ENCODE measurements at places on chromosomes 6 and 20.

- no peak for DNase-seq
Observed at GRCh38 chr20:14142171-14142570, 146.9 kb downstream of the MACROD2 start.

GRCh38 chr20:37954190-37954589 is 51.3 kb downstream of the VSTM2L start:
- no peak for DNase-seq

DNA sequence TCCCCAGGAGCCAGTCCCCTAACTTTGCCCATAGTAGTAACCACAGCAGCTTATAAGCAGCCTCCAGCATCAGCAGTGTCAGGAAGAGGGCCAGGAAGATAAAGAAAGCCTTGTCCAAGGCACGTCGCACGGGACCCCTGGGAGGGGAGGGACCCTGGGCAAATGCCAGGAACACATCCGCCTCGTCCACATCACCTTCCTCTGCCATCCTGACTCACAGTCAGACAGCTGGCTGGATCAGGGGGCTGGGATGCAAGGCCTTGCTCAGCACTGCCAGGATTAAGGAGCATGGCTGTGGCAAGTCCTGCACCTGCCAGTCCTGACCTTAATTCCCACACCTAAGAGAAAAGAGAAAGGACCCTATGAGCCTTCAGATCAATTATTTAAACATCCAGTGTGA is 11.5 kb upstream of the ZBTB22 start:
- DNase-seq: no peak

DNA sequence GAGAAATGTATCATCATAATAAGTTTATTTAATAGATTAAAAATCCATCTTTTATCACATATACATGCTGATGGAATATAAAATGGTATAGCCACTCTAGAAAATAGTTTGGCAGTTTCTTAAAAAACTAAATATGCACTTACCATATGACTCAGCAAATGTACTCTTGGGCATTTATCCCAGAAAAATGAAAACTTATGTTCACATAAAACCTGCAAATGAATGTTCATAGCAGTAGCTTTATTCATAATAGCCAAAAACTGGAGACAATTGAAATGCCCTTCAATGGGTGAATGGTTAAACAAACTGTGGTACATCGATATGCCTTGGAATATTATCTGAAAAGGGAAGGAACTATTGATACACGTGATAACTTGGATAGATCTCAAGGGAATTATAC is 6.4 kb upstream of the NCOA7 start:
- DNase-seq: no peak

DNA sequence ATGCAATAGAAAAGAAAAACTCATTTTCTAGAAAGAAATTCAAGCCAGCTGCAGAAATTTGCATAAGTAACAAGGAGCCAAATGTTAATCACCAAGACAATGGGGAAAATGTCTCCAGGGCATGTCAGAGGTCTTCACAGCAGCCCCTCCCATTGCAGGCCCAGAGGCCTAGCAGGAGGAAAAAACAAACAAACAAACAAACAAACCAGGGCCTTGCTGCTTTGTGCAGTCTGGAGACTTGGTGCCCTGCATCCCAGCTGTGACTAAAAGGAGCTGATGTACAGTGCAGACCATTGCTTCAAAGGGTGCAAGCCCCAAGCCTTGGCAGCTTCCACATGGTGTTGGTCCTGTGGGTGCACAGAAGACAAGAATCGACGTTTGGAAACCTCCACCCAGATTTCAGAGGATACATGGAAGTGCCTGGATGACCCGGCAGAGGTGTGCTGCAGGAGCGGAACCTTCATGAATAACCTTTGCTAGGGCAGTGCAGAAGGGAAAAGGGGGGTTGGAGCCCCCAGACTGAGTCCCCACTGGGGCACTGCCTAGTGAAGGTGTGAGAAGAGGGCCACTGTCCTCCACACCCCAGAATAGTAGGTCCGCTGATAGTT is 110.9 kb upstream of the AKAP12 start:
- no peak for DNase-seq

- DNase-seq: no peak
Observed at GRCh38 chr20:40970218-40970617, 58.4 kb upstream of the TOP1 start.

DNA sequence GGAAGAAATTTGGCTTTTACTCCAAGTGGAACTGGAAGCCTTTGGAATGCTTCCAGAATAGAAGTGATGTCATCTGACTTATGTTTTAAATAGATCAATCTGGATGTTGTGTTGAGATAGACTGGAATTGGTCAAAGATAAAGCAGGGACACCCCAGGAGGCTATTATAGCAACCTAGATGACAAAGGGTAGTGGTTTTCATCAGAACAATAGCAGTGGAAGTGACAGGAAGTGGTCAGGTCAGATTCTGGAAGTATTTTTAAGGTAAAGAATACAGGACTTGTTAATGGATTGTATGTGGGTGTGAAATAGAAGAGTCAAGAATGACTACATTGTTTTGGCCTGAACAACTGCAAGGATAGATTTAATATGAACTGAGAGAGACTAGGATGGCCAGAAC is 191.4 kb downstream of the ADGRB3 start:
- DNase-seq: no peak

GRCh38 chr6:20647585-20647984 is 113.3 kb downstream of the CDKAL1 start:
- DNase-seq: no peak

GRCh38 chr6:89596056-89596455 is 42.5 kb downstream of the LYRM2 start:
- no peak for DNase-seq

GRCh38 chr6:16503241-16503775 is 258.0 kb downstream of the ATXN1 start:
- DNase-seq: no peak

- DNase-seq: no peak
Observed at GRCh38 chr6:39947611-39948068, 13.4 kb upstream of the MOCS1 start.

- DNase-seq: no peak
Observed at GRCh38 chr6:125140808-125141207, 12.8 kb upstream of the TPD52L1 start.

DNA sequence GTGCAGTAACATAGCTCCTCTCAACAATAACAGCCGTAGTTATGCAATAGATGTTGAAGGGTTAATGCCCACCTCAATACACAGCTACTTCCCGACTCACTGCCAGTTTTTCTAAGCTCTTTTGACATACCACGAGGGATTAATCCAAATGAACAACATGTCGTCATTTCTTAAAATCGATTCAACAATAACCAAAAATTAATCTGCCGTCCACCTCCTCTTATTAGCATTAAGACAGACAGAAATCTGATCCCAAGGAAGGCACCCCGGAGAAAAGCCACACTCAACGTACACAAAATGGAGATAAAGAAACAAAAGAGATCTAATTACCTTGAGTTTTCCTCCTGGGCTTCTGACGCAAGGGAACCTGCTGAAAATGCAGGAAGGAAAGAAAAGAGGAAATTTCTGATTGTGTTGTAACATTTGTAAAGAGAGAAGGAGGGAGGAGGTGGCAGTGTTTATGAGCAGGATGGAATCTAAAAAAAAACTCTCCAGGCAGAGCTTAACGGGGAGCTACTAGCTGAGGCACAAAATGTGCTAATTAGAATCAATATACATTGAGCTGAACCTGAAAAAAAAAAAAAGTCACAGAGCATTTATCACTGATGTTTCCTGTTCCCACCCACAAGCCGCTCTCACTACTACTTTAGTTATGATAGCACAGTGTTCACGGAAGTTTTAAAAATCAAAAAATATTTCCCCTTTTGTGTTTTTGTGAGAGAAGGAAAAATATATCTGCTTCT is 109.3 kb downstream of the IPCEF1 start:
- no peak for DNase-seq

DNA sequence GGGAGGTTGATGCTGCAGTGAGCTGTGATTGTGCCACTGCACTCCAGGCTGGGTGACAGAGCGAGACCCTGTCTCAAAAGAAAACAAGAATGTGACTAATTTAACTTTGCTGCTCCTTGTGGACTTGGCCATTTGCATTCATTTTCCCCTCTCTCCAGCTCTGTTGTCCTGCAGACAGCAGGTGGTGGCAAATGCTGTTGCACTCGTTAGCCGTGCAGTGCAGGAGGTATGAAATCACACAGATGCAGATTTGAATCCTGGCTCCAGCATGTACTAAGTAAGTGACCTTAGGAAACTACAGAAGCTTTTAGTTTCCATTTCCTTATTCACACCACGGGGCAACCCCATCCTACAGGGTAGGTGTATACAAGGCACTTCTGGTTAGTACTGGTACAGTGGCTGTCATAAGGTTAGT is 9.6 kb upstream of the BEND3 start:
- no peak for DNase-seq

DNA sequence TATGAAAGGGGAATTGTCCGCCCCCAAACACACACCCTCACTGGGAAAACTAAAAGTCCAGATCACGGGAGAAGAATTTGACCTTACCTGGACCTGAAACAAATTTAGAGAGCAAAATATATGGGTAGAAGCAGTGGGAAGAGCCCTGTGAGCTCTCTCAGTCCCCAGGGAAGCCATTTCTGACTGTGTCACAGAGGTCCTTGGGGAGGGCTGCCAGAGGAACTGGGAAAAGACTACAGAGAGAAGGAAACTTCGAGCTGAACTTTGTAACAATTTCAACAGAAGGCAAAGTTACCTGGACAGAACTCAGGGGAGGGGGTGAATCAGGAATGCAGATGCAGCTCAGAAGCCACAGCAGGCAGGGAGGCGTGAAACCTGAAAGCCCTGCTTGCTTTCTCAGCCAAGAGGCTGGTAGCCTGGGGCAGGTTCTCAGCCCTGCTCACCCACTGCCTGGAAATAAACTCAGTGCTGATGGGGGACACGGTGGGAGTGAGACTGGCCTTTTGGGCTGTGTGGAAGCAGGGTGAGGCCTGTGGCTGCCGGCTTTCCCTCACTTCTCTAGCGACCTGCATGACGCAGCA is 163.8 kb downstream of the TMEM200A start:
- no peak for DNase-seq

- no peak for DNase-seq
Observed at GRCh38 chr6:162448294-162448693, 279.3 kb downstream of the PRKN start.

DNA sequence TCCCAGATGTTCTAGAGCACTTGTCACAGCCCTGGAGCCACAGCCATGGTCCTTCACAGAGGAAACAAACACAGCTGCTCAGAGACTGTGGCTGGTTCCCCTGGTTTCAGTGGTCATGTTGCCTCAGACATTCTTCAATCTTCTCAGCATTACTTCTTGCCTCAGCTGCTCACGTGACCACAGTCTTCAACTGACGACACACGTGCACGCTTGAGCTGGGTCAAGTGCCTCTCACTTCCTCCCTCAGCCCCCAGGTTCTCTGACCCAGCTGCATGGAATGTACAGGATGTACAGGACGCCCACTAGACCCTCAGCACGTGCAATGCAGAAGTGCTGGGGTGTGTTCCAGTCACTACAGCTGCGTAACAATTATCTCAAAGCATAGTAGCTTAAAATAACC is 159.8 kb upstream of the GGTLC1 start:
- peak; percentile 26 for DNase-seq

Measured in KG1 (cell line).